ENCODE measurements at places on chromosomes 11 and 22.
A peak's percentile ranks its signal among the peaks of the same experiment; 100 is the strongest.

- no peak for DNase-seq
Observed at GRCh38 chr22:22022255-22022840, 39.8 kb upstream of the TOP3B start.

GRCh38 chr11:116703421-116703820 lies 69.4 kb downstream of the BUD13 start:
- peak; percentile 55 for DNase-seq

- no peak for DNase-seq
Observed at GRCh38 chr22:46546466-46547178, 9.2 kb upstream of the CELSR1 start.

GRCh38 chr11:69682221-69682620 lies 7.1 kb upstream of the LTO1 start:
- no peak for DNase-seq

GRCh38 chr11:132632641-132633124 lies 899.6 kb downstream of the OPCML start:
- no peak for DNase-seq

DNA sequence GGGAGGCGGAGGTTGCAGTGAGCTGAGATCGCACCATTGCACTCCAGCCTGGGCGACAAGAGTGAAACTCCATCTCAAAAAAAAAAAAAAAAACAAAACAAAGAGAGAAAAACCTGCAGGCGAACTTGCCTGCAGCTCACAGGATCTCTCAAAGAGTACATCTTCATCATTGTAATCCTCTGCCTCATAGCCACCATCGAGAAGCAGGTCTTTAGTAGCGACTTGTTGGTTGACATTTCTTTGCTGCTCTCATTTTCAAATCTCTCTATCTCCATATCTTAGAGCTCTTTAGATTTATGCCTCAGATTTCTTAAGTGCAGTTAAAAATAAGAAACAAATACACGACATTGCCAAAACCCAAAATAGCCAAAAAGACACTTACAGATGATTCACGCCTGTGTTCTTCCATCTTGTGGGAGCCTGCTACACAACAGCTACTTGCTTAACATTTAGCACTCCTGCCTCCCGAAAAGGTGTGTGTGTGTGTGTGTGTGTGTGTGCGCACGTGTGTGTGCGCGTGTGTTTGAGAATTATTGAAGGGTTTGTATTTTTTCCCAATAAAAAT lies 14.6 kb downstream of the FAM227A start:
- no peak for DNase-seq

GRCh38 chr11:70341881-70342429 lies 56.4 kb upstream of the CTTN start:
- DNase-seq: no peak

- no peak for DNase-seq
Observed at GRCh38 chr22:29799217-29799680, 32.1 kb downstream of the UQCR10 start.

DNA sequence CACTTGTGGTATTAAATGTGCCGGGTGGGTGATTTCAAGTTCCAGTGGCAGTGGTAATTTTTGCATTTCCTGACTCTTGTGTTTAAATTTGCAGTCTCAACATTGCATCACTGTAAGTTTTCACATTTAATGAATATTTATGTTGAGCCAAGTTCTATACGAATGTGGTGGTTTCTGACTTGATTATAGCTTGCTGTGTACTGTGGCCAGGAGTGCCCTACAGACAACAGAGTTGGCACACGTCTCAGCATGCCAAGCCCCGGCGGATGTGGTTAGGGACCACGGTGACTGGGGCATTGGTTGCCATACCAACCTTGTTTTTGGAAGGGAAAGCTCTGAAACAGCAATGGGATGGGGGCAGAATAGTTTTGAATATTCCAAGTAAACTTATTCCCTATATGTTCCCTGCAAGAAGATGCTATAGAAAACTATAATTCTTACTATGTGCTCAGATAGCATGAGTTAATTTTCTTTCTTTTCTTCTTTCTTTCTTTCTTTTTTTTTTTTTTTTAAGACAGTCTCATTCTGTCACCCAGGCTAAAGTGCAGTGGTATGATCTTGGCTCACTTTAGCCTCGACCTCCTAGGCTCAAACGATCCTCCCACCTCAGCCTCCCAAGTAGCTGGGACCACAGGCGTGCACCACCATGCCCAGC lies 16.0 kb downstream of the ZNRF3 start:
- DNase-seq: no peak

DNA sequence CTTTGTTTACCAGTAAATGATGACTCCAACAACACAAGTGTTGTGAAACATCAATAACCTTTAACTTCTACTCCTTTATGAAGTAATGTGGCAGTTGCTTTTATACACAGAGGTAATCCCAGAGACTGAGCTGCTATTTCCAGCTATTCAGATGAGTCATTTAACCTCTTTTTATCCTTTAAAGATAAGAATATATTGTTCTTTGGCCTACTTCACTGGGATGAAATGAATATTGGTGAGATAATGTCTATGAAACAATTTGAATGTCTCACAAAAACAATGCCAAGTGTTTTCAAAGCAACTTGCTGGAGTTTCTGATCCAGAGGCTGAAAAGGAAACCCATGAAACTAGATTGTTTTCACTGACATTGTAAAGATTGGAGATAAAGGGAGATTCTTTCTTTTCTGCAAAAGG lies 564.4 kb upstream of the LUZP2 start:
- DNase-seq: no peak

DNA sequence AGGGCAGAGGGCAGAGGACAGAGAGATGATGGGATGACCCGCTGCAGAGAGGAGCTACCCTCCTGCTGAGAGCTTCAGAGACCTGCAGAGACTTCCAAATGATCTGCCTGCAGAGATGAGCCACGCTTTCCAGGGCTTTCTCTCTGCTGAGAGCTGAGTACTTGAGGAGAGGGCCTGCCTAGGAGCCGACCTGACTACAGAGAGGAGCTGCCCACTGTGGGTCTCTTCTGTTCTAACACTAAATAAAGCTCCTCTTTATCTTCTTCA lies 45.9 kb upstream of the SC5D start:
- no peak for DNase-seq

DNA sequence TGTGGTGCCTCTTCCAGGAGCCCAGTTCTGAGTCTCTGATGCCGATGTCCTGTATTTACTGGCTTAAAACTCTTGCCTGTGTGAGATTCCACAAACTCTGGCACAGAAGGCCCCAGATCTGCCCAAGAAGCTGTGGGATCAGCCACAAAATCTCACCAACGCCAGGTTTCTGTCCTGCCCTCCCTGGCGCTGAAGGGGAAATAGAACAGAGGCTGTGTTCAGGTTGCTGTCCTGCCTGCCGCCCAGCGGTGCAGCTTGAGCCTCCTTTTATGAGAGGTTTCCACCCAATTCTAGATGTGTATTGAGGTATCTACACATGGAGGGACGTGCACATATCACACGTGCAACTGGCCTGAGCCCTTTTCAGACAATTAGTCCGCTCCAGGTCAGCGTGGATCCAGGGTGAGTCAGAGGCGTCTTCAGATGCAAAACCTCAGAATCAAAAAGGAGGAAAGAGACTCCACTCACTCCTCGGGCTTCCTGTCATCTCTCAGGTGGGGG lies 2.2 kb downstream of the TMEM80 start:
- DNase-seq: no peak

DNA sequence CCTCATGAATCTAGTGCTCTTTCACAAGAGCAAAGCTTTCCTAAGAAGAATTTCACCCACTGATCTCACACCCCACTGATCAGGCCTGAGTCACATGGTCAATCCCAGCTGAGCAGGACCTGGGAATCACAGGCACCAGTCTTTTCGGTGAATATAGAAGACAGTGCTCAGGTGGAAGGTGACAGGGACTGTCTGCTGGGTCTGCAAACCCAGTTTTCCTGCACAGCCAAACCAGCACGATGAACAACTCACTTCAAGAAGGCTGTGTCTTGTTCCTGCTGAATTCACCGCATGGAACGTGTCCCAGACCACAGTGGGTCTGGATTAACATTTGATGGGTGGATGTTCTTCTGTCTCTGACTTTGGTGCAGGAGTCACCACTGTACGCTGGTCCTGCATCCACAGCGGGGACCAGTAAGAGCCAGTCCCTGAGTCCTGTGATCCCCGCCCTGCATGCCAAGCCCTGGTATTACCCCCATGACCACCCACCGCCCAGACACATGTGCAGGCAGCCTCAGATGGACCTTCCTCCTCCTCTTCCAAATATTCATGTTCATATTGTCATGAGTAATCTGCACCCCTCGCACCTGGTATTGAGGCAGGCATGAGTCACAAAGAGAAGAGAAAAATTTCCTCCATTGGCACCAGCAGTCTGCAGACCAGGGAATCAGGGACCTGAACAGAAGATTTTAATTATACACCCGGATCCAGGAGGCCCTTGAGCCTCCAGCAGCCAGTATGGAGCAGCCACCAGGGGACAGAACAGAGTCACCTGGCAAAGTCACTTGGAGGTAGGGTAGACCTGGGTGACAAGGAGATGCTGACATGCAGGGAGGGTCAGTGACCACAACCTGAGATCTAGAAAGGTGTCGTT lies 8.6 kb upstream of the IGLL5 start:
- DNase-seq: no peak

DNA sequence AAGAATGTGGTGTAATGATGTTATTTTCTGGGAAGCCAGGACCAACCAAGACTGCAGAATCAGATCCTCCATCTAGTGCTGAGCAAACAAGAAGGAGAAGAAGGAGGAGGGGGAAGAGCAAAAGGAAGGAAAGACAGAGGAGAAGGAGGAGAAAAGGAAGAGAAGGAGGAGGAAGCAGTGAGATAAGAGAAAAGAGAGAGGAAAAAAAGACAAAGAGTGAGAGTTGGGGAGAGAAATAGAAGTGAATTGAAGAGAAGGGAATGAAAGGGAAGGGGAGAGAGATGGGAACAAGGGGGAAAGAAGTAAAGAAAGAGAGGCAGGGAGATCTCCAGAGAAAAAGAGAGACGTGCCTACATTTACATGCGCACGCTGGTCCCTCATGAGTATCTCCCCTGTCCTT lies 153.5 kb downstream of the MN1 start:
- DNase-seq: no peak

- no peak for DNase-seq
Observed at GRCh38 chr11:86182976-86183584, 61.5 kb upstream of the EED start.

- no peak for DNase-seq
Observed at GRCh38 chr22:36741968-36742367, 34.0 kb downstream of the IFT27 start.

GRCh38 chr22:21726650-21727049 lies 8.9 kb downstream of the YPEL1 start:
- DNase-seq: no peak

DNA sequence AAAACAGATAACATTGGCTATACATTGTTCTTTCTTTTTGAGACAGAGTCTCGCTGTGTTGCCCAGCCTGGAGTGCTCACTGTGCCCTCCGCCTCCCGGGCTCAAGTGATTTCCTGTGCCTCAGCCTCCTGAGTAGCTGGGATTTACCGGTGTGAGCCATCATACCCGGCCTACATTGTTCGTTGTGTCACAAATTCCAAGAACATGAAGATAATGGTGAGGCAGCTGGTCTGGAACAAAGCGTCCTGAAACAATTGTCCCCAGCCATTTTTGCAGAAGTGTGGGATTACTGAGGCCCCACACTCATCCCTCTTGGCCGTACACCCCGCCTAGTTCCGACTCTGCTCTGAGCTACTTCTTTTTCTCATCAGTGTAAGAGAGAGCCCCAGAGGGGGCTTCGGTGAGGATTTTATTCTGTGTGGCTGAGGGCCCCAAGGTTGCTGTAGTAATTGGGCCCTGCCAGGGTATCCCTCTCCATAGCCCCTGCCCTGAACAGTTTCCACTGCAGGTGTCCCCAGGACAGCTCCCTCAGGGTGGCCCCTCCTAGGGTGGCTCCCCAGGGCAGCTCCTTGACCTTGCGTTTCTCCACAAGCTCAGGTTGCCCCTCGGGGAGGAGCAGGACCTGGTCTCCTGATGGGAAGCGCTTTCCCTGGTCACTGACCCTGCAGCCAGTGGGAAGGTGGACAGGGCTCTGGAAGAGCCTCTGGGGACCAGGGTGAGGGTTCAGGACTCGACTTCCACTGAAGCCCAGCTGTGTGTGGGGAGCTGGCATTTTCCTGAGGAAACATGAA lies 13.1 kb upstream of the ARSA start:
- no peak for DNase-seq

DNA sequence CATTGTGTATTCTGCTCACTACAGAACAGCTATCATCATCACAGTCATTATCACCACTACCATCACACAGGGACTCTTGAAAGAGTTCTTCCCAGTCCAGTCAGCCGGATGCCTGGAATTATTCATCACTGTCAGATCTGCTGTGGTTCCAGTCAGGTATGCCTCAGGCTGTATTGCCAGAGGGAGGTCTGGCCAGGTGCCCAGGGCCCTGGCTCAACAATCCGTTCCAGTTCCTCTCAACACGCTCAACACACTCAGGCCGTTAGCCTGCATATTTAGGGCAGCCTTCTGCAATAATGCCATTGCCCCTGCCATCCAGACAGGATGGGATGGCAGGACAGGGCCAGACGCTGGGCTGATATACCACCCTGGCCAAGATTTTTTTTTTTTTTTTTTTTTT lies 28.6 kb upstream of the RASL10A start:
- peak; percentile 97 for DNase-seq

DNA sequence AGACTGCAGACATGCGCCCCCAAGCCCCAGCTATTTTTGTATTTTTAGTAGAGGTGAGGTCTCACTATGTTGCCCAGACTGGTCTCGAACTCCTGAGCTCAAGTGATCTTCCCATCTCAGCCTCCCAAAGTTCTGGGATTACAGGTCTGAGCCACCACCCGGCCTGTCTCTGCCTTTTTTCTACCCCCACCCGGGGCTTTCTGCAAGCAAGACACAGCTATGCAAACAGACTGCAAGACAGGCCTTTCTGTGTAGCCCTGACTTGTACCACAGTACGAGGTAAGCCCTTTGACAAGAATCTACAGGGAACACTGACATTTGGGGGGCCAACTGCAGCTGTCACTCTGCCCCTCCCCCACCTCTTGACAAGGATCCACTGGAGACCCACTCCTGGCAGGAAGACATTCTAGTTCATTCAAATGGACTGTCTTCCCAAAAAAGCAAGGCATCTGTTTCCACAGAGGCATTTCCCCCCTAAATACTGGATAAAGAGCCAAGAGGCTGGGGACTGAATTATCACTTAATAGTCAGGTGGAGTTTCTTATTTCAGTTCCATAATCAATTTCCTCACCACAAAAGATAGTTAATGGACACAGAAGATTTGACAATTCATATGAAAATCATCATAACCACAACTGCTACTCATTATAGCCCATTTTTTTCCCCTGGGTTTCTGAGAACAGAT lies 118.2 kb downstream of the ABTB2 start:
- DNase-seq: no peak

All from NCI-H446 treated with DMSO at 0.1 percent for 48 hours (cell line).